ENCODE measurements at places on chromosomes 16 and 17.

GRCh38 chr17:18187226-18187625, 3.6 kb downstream of the ALKBH5 start:
- DNase-seq = no peak

DNA sequence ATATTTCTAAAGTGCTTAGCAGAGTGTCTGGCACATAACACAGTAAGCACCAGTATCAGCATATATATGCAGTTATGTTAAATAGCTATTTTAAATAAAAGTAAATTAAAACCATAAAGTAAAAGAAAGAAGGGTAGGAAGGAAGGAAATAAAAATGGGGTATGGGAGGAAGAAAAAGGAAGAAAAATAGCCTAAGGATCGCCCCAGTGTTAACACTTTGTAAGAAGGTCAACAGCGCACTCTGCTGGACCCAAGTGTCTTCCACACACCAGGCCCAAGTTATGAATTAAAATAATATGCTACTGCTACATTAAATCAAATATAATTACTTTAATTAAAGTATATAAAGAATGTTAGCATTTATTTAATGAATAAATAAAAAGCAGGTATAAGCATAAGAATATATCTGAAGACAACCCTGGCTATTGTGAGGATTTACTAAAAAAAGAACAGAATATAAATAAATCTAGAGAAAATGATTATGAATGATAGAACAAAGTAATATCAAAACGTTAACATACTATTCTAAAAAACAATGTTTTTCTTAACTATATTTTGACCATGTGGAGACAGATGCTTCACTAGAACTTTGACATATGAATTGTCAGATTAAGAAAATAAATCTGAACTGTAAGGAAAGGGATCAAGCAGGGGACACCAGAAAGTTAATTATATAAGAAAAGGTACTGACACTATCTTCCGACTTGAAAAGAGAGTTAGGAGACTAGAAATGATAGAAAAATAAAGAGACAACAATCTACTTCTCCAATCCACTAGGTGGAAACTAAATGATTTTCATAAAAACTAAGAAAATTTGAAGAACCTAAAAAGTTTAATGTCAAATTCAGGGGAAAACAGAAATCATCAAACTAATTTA, 25.9 kb downstream of the BRIP1 start:
- DNase-seq = peak; percentile 57

DNA sequence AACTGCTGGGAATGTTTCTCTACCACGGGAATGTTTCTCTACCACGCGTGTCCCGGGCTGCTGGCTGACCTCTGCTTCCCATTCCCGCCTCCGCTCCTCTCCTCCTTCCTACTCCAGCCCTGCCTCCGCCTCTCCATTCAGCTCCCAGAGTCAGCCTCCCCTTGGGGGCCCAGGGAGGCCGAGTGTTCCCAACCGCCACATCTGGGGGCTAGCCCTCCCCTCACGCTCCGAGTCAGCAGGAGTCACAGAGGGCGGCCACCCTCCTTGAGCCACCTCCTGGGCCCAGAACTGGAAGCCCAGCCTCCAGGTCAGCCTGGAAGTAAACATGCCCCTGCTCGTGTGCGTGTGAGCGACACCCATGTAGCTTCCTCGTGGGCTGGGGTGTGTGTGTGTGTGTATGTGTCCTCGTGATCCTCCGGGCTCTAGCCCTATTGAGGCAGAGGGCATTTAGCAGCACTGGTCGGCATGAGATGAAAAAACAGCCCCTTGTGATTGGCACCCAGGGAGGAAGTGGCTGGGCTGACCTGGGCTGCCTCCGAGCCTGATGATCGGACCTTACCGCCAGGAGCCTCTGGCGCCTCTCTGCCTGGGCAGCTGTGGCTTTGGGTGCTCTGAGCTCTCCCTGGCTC, 7.3 kb downstream of the CYGB start:
- DNase-seq = no peak

GRCh38 chr16:4010225-4011158, 105.8 kb downstream of the ADCY9 start:
- DNase-seq = no peak

GRCh38 chr17:81412490-81413093, 17.3 kb downstream of the BAHCC1 start:
- DNase-seq = peak; percentile 65

GRCh38 chr17:49987290-49987585, 7.8 kb downstream of the DLX3 start:
- no peak for DNase-seq

DNA sequence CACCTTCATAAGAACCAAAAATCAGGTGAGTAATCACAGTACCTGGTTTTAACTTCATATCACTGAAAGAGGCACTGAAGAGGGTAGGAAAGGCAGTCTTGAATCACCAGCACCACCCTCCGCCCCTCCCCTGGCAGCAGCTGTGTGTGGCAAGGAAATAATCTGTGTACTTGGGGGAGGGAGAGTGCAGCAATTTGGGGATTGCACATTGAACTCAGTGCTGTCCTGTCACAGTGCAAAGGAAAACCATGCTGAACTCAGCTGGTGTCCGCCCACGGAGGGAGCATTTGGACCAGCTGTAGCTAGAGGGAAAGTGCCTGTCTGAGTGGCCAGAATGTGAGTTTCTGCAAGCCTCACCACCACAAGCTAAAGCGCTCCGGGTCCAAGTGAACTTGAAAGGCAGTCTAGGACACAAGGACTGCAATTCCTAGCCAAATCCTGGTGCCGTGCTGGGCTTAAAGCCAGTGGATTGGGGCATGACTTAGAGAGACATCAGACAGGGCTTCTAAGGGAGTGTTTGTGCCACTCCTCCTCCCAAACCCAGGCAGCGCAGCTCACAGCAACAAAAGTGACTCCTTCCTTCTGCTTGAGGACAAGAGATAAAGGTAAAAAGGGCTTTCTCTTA, 39.7 kb upstream of the ALDH3A1 start:
- no peak for DNase-seq

DNA sequence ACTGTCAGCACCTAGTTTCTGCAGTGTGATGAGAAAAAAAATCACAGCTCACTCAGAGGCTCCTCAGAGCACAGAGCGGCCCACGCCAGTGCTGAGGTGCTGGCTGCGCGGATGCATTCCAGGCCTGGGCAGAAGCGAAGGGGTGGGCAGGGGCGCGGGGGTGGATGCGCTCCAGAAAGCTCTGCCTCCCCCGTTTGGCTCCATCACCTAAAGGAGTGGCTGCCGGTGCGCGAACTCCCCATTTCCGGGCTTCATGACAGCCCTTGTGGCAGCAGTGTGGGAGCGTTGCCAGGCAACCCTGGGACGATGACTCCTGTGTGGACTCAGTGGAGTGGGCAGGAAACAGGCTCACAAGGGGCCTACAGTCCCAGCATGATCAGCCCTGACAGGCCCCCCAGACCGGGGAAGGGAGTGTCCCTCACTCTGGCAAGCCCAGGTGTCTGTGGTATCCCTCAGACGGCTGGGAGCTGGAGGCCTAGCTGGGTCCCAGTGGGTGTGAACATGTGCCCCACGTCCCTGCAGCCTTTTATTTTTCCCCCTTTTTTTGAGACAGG, 32.8 kb upstream of the NUDT16L1 start:
- peak; percentile 74 for DNase-seq

GRCh38 chr16:23160082-23160481, 10.8 kb upstream of the USP31 start:
- DNase-seq = no peak

GRCh38 chr16:69816996-69817395, 54.9 kb downstream of the WWP2 start:
- no peak for DNase-seq

- DNase-seq = no peak
Measured at GRCh38 chr17:79778504-79779083, 646 bp downstream of the CBX2 start.

DNA sequence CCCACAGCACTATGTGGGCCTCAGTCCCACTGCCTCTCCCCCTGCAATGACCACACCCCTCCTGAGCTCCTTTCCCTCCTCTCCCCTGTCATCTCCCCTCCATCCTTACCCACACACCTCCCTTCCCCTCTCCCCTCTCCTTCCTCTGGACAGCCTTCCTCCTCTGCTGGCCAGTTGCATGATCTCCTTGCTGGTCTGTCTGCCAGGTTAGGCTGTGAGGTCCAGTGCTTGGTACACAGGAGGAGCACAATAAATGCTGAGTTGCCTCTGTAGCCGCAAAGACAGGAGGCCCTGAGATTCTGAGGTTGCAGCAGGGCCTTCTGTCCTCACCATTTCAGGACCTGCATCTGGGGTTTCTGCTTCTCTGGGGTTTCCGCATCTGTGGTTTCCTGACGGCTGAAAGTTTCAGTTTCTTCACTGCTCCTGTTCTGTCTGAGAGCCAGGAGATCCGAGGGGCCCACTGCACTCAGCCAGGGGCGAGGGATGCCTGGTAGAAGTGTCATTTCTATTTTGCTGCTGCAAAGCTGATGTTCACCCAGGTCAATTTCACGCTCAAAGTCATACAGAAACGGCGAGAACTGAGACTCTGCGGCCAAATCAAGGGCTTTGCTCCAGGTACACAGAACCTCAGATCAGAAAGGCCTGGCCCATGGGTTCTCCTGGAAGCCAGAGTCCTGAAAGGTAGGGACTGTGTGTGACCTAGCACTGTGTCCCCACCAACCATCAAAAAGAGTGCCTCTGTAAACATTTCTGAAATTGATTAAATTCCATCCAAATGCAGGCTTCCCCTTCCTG, 4.6 kb upstream of the SLC12A3 start:
- DNase-seq = peak; percentile 63

- DNase-seq = no peak
Measured at GRCh38 chr16:54341892-54342776, 55.5 kb upstream of the IRX3 start.

DNA sequence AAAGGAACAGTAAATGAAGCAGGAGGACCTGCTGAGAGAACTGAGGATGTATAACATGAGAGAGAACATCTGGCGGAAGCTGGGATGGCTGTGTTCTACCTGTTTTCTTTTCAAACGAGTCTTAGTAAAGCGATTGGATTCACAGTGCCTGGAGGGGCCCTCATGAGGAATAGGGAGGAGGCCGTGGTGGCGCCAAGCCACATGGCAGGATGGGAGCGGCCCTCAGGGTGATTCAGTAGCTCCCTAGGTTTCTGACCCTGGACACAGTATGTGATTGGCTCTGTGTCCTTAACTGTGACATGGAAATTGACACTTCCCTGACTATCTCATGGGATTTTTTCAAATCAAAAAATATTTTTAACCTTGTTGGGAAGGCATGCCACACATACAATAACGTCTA, 32.1 kb downstream of the USP43 start:
- DNase-seq = no peak

GRCh38 chr17:73769479-73769878, 125.2 kb upstream of the SDK2 start:
- DNase-seq = no peak

DNA sequence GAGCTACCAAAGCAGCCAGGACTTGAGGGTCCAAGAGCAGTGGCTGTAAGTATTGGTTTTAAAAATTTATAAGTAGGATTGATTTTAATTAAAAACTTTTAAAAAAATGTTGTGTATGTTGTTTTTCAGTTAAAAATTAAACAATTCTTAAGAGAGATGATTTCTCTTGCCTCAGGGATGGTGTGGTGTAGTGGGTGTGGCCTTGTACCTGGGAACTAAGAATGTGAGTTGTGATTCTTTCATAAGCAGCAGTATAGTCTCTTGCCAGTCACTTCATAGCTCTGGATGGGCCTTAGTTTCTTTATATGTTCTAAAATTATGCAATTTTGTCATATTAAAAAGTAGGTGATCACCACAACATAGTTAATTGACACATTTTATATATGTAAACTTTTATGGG, 99.5 kb downstream of the FTO start:
- no peak for DNase-seq
